Caco-2 (cell line): ENCODE measurements at places on chromosomes 13 and 19. TPM values are rescaled to one million over a fixed set of nuclear protein-coding genes. Genes with fewer than 3 reads are reported as not detected.
A peak's percentile ranks its signal among the peaks of the same experiment; 100 is the strongest.

The ZNF763 gene
- total RNA-seq: 0.84 and 2.7 TPM in 2 replicates

The ICAM4 gene
- 9.0 and 9.4 TPM in 2 replicates for total RNA-seq

The SKA3 gene
- total RNA-seq: 33.3 and 37.5 TPM in 2 replicates

The POU2F2 gene
- 0.95 and 1.5 TPM in 2 replicates for total RNA-seq

DNA sequence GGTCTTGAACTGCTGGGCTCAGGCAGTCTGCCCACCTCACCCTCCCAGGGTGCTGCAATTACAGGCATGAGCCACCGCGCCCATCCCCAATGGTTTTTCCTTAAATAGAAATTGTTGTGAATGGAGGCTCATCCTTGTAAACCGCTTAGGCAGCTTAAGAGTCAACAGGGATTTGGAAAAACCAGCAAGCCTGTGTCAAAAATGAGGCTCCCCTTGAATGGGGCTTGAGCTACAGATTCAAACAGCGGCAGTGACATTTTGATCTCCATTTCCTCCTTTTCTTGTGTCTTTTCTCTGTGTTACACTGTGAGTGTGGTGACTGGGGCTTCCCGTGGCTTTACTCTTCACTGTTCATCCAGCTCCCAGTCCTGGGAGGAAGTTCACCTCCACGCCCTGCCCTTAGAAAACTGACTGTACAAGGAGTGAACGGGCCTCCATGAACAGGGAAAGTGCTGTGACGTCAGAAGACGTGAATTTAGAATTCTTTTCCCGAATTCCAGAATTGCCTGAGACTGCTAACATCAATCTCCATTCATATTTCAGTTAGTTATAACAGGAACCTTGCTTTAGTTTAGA is 15.3 kb upstream of the RAB8A start:
- DNase-seq: no peak
- H3K4me1 ChIP-seq: peaks cover 87% of the 10 kb centered on the region
- H3K27me3 ChIP-seq: no peaks in the 10 kb centered on the region
- H3K36me3 ChIP-seq: peaks cover 7% of the 10 kb centered on the region
- peak overlapping the region; percentile 91 for H3K27ac ChIP-seq

DNA sequence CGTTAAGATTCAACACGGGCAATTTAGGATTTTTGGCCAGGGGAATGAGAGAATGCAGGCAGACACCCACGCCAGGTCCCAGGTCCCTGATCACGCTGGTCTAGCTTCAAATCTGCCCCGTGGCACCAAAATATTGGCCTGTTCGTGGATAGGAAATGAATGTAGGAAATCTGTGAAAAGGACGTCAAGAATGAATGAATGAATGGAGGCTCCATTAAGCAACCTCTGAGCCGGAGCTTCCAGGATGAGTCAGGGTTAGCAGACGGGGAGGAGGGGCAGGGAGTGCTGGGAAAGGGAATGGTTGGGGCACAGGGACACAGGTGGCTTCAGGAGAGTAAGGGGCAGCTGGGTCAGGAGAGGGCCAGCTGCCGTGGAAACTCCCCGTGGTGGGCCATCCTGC is 4.2 kb downstream of the SULT2B1 start:
- H3K36me3 ChIP-seq: no peaks in the 10 kb centered on the region
- no peaks in the 10 kb centered on the region for H3K27me3 ChIP-seq
- H3K4me3 ChIP-seq: no peak overlapping the region
- H3K27ac ChIP-seq: peak overlapping the region; percentile 98
- peak; percentile 80 for DNase-seq
- H3K4me1 ChIP-seq: peaks cover 69% of the 10 kb centered on the region

GRCh38 chr13:101624210-101624922 is 171.9 kb downstream of the ITGBL1 start:
- no peak overlapping the region for H3K27ac ChIP-seq
- no peak overlapping the region for H3K4me3 ChIP-seq

The ABHD8 gene
- total RNA-seq: 9.4 and 11.3 TPM in 2 replicates

The CEACAM20 gene
- 0.16 TPM in 1 of 2 replicates, not detected in the other for total RNA-seq

The LGALS14 gene
- 1.2 and 2.4 TPM in 2 replicates for total RNA-seq

GRCh38 chr19:39647918-39648317 is 7.8 kb upstream of the LGALS16 start:
- DNase-seq: no peak
- H3K36me3 ChIP-seq: no peaks in the 10 kb centered on the region
- H3K27ac ChIP-seq: no peak overlapping the region
- H3K27me3 ChIP-seq: no peaks in the 10 kb centered on the region; the same call in 1 of the 2 replicates

- H3K27ac ChIP-seq: no peak overlapping the region
- H3K27me3 ChIP-seq: no peaks in the 10 kb centered on the region
- H3K4me1 ChIP-seq: peaks cover 9% of the 10 kb centered on the region
- H3K4me3 ChIP-seq: no peak overlapping the region
Measured at GRCh38 chr19:40804783-40805242, 5.8 kb downstream of the EGLN2 start.

- peaks cover 23% of the 10 kb centered on the region for H3K4me1 ChIP-seq
- no peak overlapping the region for H3K4me3 ChIP-seq
- H3K27me3 ChIP-seq: no peaks in the 10 kb centered on the region
- no peak overlapping the region for H3K27ac ChIP-seq
- no peaks in the 10 kb centered on the region for H3K36me3 ChIP-seq
Measured at GRCh38 chr13:30017880-30018279, 167.5 kb upstream of the UBL3 start.

The ZNF284 gene
- total RNA-seq: 2.3 and 3.6 TPM in 2 replicates

DNA sequence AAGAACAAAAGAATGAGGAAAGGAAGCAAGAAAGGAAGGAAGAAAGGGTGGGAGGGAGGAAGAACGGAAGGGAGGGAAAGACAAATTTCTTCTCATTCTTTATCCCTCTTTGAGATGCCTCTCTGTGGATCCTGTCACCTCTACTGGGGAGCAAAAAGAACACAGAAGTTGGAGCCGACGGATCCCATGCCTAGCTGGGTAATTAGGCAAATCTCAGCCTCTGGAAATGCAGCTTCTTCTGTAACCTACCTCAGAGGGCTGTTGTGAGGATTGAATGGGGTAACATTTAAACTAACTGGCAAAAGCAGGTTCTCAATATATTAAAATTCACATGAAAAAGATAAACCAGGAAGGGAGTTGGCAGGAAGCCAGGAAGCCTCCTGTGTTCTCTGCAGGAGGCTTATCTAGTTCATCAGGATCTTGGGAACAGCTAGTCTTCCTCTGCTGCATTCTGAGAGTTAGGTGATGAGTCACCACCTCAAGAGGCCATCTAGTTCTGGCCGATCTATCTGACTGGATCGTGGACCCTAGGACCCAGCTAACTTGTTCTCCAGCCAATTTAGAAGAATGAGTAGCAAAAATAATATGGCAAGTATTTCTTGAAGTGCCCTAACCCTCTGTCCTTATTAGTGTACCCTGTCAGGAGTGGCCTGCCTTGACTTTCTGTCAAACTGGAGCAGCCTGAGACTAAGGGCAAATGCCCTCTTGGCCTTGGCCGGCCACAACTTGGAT is 15.2 kb upstream of the CPB2 start:
- H3K27ac ChIP-seq: no peak overlapping the region
- no peaks in the 10 kb centered on the region for H3K36me3 ChIP-seq

DNA sequence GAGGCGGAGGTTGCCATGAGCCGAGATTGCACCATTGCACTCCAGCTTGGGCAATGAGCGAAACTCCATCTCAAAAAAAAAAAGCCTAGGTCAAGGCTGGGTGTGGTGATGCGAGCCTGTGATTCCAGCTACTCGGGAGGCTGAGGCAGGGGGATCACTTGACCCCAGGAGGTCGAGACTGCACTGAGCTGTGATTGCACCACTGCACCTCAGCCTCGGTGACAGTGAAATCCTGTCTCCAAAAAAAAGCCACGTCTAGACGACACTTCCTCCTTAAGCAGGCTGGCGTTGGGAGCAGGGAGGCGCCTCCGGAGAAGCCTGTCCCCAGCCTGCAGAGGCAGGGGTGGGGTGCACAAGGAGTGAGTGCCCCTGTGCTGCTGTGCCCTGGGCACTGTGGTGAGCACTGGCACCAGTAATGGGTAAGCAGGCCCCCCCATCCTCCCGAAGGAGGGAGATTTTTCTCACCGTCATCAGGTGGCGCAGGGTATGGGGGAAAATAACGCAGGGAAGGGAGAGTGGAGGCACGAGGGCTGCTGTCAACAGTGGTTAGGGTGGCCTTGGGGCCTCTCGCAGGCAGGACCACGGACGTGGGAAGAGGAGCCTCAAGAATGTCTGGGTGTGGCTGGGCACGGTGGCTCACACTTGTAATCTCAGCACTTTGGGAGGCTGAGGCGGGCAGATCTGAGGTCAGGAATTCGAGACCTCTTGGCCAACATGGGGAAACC is 706 bp downstream of the P2RY11 start:
- peak overlapping the region; percentile 75 for H3K27ac ChIP-seq
- no peak for DNase-seq
- no peaks in the 10 kb centered on the region; the same call in 1 of the 2 replicates for H3K4me1 ChIP-seq
- H3K36me3 ChIP-seq: peaks cover 2% of the 10 kb centered on the region
- no peak overlapping the region for H3K4me3 ChIP-seq

DNA sequence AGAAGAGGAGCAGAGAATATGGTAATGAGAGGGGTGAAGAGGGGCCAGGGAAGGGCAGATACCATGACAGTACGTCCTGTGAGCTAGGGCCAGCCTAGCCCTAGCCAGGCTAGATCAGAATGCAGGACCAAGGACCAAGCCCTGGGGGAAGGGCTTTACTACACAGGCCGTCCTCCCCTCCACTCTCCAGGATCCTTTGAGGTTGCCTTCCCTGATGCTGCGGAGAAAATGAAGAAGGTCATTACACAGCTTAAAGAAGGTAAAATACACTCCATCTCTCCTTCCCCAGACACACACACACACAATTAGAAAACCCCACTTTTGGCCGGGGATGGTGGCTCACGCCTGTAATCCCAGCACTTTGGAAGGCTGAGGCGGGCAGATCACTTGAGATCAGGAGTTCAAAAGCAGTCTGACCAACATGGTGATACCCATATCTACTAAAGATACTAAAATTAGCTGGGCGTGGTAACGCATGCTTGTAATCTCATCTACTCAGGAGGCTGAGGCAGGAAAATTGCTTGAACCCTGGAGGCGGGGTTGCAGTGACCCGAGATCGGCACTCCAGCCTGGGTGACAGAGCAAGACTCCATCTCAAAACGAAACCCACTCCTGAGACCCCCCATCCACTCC is 8.5 kb downstream of the SPACA6 start:
- no peaks in the 10 kb centered on the region for H3K27me3 ChIP-seq
- H3K27ac ChIP-seq: no peak overlapping the region
- H3K36me3 ChIP-seq: no peaks in the 10 kb centered on the region
- H3K4me3 ChIP-seq: no peak overlapping the region
- H3K4me1 ChIP-seq: peaks cover 12% of the 10 kb centered on the region; the same call in 1 of the 2 replicates

The DIRAS1 gene
- 2.3 TPM in 2 replicates for total RNA-seq

- no peak overlapping the region for H3K27ac ChIP-seq
- no peaks in the 10 kb centered on the region; the same call in 1 of the 2 replicates for H3K36me3 ChIP-seq
- DNase-seq: peak; percentile 50
- H3K27me3 ChIP-seq: no peaks in the 10 kb centered on the region
- H3K4me1 ChIP-seq: peaks cover 15% of the 10 kb centered on the region
Measured at GRCh38 chr19:1471515-1472160, 7.4 kb downstream of the C19orf25 start.

- DNase-seq: no peak
- peaks cover 1% of the 10 kb centered on the region; the same call in 1 of the 2 replicates for H3K36me3 ChIP-seq
- peak overlapping the region; percentile 100 for H3K27ac ChIP-seq
- peaks cover 24% of the 10 kb centered on the region for H3K4me1 ChIP-seq
Measured at GRCh38 chr19:40691421-40692211, 1.2 kb upstream of the NUMBL start.

- H3K4me3 ChIP-seq: no peak overlapping the region
- no peak for DNase-seq
- no peaks in the 10 kb centered on the region for H3K27me3 ChIP-seq
- no peak overlapping the region for H3K27ac ChIP-seq
Measured at GRCh38 chr13:53144826-53145225, 116.2 kb downstream of the OLFM4 start.

GRCh38 chr13:30341815-30342570 is 34.6 kb upstream of the KATNAL1 start:
- no peaks in the 10 kb centered on the region for H3K27me3 ChIP-seq
- H3K27ac ChIP-seq: no peak overlapping the region
- no peak for DNase-seq
- peaks cover 21% of the 10 kb centered on the region; the same call in 1 of the 2 replicates for H3K4me1 ChIP-seq
- H3K4me3 ChIP-seq: no peak overlapping the region

The CDADC1 gene
- 14.4 and 15.9 TPM in 2 replicates for total RNA-seq

DNA sequence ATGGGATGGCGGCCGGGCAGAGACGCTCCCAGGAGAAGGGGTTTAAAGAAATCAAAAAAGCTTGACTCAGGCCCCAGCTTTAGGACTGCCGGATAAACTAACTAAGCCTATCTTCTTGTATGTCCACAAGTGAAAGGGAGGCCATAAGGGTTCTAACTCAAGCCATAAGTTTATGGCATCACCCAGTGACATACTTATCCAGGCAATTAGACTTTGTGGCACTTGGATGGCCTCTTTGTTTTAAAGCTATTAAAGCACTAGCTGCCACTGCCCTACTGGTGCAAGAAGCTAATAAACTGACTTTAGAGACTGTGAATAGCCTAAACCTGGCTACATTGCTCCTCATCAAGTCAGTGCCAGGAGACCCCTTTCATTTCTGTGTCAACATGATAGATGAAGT is 102.0 kb downstream of the ZNF429 start:
- H3K27ac ChIP-seq: no peak overlapping the region
- no peaks in the 10 kb centered on the region for H3K36me3 ChIP-seq
- H3K4me1 ChIP-seq: no peaks in the 10 kb centered on the region
- no peak for DNase-seq

The FGF22 gene
- total RNA-seq: 0.68 TPM in 1 of 2 replicates, not detected in the other
